ENCODE measurements at places on chromosomes 6 and 20. TPM values are rescaled to one million over a fixed set of nuclear protein-coding genes. Genes with fewer than 3 reads are reported as not detected.

The NKX2-2 gene
- 0.06 TPM for polyA plus RNA-seq

The FNDC11 gene
- 0.36 TPM for polyA plus RNA-seq

The CSE1L gene
- polyA plus RNA-seq = 27.6 TPM

The GPLD1 gene
- 0.52 TPM for polyA plus RNA-seq

The EGFL8 gene
- polyA plus RNA-seq = 49.7 TPM

The TPD52L1 gene
- 76.6 TPM for polyA plus RNA-seq

The FGD2 gene
- 3.6 TPM for polyA plus RNA-seq

The TRIM10 gene
- not detected for polyA plus RNA-seq

The MATN4 gene
- polyA plus RNA-seq = 4.8 TPM

The SNAI1 gene
- 2.8 TPM for polyA plus RNA-seq

The ADAM33 gene
- 3.8 TPM for polyA plus RNA-seq

The HMGCLL1 gene
- polyA plus RNA-seq = 0.61 TPM

The HLA-DOA gene
- polyA plus RNA-seq = 1.6 TPM

Data from adipose tissue (tissue), 3 donors.